ENCODE measurements at places on chromosomes 2 and 18.

- DNase-seq, result no peak
Measured at GRCh38 chr18:1658908-1659566, 754.4 kb downstream of the ADCYAP1 start.

DNA sequence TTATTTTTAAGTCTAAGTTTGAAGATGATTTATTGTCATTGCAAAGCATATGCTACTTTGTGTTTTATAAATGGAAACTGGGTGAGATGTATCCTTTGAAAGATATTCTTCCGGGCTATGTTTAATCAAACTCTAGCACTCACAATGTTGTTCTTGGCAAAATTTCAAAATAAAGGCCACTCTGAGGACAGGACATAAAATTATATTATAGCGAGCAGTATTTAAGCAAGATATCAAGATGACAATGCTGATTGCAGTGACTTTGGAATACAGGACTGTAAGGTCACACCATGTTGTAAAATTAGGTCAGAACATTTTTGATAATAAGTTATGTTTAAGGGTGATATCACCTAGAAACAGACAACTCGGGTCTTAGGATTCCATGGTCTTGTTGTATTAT, 14.2 kb downstream of the RPRM start:
- no peak for DNase-seq

DNA sequence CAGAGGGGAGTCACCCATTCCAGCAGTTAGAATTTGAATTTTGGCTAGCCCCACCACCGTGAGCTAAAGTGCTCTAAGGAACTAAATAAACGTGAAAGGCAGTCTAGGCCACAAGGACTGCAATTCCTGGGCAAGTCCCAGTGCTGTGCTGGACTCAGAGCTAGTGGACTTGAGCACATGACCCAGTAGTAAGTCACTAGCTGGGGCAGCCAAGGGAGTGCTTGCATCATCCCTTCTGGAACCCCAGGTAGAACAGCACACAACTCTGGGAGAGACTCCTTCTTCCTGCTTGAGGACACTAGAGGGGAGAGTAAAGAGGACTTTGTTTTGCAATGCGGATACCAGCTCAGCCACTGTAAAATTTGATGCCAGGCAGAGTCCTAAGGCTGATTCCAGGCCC, 672.2 kb downstream of the CPS1 start:
- DNase-seq, result no peak

DNA sequence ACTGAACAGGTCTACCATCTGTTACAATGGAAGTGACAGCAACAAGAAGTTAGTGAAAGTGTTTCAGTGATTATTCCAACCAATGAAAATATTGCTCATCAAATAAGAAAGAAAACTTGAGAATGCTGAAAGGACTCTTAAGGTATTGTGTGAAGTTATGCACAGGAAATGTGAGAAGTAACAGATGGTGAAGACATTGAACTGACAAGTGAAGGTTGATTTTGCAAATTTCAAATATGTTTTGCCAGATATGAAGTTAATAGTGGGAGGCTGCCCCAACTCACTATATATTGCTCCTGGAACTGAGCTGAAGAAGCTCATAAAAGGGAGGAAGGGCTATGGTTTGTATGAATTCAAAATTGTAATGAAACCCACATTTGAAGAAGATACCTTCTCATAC, 97.5 kb downstream of the PHLPP1 start:
- no peak for DNase-seq

GRCh38 chr2:183284606-183285005, 160.4 kb downstream of the NUP35 start:
- DNase-seq, result no peak

- no peak for DNase-seq
Measured at GRCh38 chr2:136149011-136149410, 31.1 kb upstream of the CXCR4 start.

- DNase-seq, result no peak
Measured at GRCh38 chr2:98932778-98933343, 3.2 kb downstream of the CRACDL start.

DNA sequence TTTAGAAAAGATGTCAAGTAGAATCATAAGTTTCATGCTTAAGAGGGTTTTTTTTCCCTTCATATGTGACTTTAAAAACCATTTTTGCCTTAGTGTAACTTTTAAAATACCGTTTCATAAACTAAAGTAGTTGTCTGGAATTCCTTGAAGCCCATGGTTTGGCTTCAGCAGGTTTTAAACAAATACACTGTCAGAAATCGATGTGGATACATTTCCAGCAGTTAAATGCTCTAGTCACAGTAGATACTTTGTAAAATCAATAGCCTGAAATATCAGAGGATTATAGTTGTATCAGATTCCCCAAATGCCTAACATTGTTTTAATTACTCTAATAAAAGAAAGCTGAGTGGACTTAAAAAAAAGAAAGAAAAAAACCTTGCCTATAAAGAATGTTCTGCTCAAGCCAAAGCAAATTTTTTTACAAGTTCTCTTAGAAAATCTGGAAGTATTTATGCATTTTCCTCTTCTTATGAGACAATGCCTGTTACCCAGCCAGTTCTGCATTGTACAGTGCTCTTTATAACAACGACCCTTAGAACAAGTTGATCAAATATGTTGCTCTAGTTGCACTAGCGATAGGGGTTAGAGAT, 260.5 kb downstream of the LTBP1 start:
- no peak for DNase-seq

DNA sequence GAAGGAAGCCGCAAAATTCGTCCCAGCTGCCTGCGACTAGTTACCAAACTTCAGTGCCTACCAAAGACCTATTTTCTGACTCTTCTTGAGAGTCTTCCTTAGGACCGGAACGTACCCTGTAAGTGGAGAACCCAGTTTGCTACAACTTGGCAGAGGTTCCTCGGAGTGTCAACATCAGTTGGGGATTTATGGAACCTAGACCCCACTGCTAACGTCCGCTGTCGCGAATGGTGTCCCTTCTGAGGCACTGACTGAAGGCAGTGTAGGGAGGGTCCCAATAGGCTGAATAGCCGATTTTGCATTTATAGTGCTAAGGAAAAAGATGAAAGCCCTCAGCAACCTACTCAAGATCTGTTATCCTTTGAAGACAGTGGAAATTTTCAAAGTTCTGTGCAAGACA, 568 bp upstream of the STK17B start:
- DNase-seq, result no peak

DNA sequence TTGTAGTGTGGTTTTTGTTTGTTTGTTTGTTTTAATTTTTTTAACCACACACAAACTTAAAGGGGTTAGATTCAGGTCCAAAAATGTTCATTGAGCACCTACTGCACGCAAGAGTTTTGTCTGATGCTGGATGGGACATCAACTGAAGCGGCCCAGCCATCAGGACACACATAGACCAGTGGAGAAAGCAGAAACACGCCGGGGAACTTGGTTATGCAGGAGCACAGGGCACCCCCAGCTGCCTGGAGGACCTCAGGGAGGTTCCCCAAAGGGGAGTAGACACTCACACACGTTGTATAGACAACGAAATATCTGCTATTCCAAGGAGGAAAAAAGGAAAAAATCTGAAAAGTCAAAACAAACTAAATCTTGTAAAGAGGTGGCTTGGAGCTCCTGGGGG, 191.7 kb downstream of the GBX2 start:
- DNase-seq, result no peak

DNA sequence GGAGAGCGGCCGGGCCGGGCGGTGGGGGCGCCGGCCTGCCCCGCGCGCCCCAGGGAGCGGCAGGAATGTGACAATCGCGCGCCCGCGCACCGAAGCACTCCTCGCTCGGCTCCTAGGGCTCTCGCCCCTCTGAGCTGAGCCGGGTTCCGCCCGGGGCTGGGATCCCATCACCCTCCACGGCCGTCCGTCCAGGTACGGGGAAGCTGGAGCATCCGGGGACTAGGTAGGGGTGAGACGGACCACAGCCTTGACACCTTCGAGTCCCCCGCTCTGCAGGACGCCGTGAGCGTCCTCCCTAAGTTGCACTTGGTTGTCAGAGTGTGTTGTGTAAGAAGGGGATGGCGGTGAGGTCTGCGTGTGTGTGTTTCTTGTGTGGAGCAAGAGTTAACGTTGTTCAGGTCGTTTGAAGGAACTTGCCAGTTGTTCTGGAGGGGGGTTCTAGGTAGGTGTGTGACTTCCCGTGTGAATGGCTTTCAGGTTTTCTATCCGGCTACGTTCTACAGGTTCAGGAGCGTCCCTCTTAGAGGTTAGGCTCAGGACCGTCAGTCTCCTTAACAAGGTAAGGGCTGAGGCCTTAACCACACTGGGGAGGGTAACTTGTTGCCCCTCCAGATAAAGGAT, 393 bp downstream of the IL1R1 start:
- no peak for DNase-seq

- no peak for DNase-seq
Measured at GRCh38 chr2:30410217-30410616, 36.8 kb upstream of the LCLAT1 start.

GRCh38 chr2:217103752-217104545, 244.1 kb upstream of the TNP1 start:
- DNase-seq, result no peak

DNA sequence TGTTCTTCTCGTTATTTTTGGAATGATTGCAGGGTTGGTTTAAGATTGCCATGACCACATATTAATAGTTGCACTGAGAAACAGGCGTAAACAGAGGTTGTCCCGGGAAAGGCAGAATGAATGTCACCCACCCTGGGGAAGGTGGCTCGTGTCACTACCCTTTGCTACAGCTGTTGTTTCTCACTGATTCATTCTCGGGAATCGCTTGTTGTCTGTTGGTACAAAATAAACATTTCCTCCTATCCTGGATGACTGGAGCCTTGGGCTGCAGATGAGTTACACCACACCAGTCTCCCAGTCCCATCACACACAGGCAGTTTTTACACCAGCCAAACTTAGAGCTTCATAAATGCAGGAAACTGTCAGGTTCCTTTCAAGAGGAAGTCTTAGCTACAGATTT, 216.7 kb downstream of the GBX2 start:
- DNase-seq, result no peak

DNA sequence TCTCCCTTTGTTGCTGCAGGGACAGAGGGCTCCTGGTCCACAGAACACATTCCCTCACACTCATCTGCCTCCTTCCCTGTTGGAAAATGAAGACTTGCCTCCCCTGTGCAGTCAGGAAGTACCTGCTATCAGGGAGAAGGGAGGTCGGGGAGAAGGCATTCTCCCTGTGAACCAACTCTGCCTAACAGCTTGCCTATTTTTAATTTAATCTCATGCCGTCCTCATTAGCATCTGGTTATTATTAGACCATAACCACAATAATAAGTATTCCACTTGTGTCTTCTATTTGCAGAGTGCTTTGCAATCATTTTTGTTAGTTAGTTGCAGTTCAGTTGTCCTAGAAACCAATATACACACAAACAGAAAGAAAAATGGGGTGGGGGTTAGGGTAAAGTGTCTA, 232.6 kb upstream of the SKOR2 start:
- no peak for DNase-seq

GRCh38 chr2:73700131-73700611, 37.0 kb downstream of the TPRKB start:
- no peak for DNase-seq

GRCh38 chr2:17539611-17540092, 844 bp upstream of the VSNL1 start:
- no peak for DNase-seq

DNA sequence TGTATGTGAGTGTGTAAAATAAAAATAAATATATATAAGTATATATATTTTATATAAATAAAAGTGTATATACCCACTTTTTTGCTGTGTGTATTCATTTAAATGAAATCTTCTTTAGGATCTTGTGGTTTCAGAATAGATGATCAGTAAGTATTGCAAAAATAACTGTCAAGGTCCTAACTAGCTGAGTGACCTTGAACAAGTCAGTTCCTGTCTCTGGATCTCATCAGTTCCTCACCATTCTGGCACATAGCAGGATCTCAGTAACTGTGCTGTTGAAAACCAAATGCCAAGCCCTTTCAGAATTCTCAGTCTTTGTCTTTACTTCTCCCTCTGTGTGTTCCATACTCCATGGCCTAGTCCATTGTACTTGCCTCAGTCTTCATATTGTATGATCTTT, 115.3 kb upstream of the CXCR4 start:
- DNase-seq, result no peak

GRCh38 chr18:70373042-70373519, 84.2 kb downstream of the SOCS6 start:
- DNase-seq, result no peak

- no peak for DNase-seq
Measured at GRCh38 chr2:173053043-173053699, 22.5 kb upstream of the MAP3K20 start.

- no peak for DNase-seq
Measured at GRCh38 chr18:12014521-12015415, 33.5 kb downstream of the IMPA2 start.

GRCh38 chr2:23801396-23801795, 125.5 kb downstream of the ATAD2B start:
- DNase-seq, result no peak

GRCh38 chr2:178193823-178194599, at the start of gene OSBPL6:
Gene OSBPL6 (plus strand): TSS chr2:178194512. CDS start chr2:178306185, 111,673 bp downstream.
- peak; percentile 50 for DNase-seq

DNA sequence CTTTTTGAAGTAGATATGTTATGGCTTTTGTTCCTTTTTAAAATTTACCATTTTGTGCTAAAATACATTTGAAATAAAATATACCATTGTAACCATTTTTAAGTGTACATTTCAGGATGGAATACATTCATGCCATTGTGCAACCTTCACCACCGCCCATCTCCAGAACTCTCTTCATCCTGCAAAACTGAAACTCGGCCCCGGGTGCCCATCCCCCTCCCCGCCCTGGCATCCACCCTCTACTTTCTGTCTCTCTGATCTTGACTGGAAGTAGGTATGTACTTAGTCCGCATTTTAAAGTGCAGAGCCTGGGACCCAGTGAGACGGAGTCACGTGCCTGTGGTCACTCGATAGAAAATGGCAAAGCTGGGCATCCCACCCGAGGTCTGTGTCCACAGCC, 45.6 kb downstream of the DIPK1C start:
- DNase-seq, result no peak

GRCh38 chr2:96642564-96643360, at the start of gene FER1L5:
Gene FER1L5 (plus strand): TSS chr2:96642764. CDS start chr2:96642837, 73 bp downstream.
- DNase-seq, result no peak

GRCh38 chr2:74406035-74406434, 15.4 kb downstream of the C2orf81 start:
- no peak for DNase-seq

DNA sequence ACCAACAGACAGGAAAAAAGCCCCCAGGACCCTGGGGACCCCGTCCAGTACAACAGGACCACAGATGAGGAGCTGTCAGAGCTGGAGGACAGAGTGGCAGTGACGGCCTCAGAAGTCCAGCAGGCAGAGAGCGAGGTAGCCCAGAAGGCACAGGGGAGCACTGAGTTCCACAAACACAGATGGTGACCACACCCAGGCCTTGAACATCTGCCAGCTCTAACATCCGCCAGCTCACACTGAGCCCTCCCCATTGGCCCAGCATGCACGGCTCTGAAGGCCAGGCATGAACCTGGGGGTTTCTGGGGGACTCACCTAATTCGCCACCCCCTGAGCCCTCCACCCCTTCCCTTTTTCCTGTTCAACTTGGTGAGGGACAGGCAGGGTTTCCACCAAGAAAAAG, 25.6 kb upstream of the PRLH start:
- no peak for DNase-seq

Data from CD4-positive, alpha-beta T cell treated with Interleukin-21 for 1 hour (primary cell).